ENCODE measurements at places on chromosomes 6 and 20.

GRCh38 chr6:22026164-22026678 lies 270.6 kb downstream of the PRL start:
- DNase-seq, result no peak

GRCh38 chr6:98044151-98044561 lies 761.1 kb upstream of the MMS22L start:
- DNase-seq, result no peak

GRCh38 chr6:151211075-151211474 lies 28.7 kb upstream of the AKAP12 start:
- DNase-seq, result no peak

DNA sequence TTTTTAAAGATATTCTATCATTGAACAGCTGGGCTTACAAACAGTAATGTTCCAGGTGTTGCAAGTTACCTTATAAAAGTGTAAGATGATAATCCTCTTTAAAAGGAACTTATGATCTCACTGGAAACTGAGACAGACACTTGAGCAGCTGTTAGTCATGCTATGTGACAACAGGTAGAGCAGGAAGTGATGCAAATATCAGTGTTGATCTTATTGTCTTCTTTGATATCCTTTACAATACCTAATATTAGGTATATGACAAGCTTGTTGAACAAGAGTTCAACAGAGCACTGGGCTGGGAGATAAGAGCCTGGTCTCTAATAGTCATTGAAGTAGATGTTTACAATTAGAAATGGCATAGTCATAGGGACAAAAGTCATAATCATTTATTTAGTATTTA lies 150.0 kb downstream of the UBE3D start:
- DNase-seq, result no peak

- no peak for DNase-seq
Observed at GRCh38 chr6:27684264-27685211, 211.6 kb upstream of the ZNF184 start.

DNA sequence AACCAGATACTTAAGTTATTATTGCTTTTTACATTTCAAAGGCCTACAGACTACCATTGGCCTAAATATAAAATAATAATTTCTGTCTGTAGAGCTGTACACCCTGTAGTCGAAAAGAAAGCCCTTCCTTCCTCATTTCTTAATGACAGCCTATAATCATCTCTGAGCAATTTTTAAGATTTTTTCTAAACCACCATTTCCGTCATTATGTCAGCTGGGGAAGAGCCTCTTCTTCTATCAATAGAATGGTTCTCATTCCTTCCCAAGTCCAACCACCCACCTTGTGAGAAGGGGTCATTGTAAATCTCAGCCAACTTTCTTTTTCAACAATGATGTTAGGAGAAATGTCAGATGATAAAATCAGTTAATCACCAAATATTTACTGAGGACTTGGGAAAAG lies 91.8 kb downstream of the PLEKHG1 start:
- no peak for DNase-seq

- DNase-seq, result peak; percentile 6
Observed at GRCh38 chr6:28161410-28162079, 19.9 kb downstream of the ZKSCAN8 start.

- no peak for DNase-seq
Observed at GRCh38 chr6:20370393-20370792, 31.3 kb upstream of the E2F3 start.

- DNase-seq, result no peak
Observed at GRCh38 chr6:12969966-12970365, 253.4 kb downstream of the PHACTR1 start.

- no peak for DNase-seq
Observed at GRCh38 chr6:149060300-149060984, 257.1 kb upstream of the TAB2 start.

- no peak for DNase-seq
Observed at GRCh38 chr6:166533205-166533824, 53.2 kb downstream of the RAMACL start.

DNA sequence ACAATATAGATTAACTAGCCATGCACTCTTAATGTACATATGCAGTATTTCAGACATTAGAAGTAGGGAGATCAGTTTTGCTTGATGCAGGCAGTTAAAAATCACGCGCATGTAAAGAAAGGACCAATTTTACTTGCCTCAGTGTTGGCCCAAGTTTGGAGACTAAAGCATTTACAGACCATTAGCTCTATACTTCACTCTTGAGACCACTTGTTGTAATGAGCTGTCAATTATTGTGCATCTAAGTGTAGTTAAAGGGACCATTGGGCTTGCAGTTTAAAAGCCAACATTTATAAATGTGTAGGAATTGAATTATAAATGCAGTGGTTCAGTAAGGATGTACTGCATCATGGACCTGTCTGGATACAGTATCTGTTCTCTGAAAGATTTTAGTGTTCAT lies 53.7 kb downstream of the PLCB4 start:
- no peak for DNase-seq

- DNase-seq, result no peak
Observed at GRCh38 chr20:5797843-5798462, 47.8 kb downstream of the SHLD1 start.

DNA sequence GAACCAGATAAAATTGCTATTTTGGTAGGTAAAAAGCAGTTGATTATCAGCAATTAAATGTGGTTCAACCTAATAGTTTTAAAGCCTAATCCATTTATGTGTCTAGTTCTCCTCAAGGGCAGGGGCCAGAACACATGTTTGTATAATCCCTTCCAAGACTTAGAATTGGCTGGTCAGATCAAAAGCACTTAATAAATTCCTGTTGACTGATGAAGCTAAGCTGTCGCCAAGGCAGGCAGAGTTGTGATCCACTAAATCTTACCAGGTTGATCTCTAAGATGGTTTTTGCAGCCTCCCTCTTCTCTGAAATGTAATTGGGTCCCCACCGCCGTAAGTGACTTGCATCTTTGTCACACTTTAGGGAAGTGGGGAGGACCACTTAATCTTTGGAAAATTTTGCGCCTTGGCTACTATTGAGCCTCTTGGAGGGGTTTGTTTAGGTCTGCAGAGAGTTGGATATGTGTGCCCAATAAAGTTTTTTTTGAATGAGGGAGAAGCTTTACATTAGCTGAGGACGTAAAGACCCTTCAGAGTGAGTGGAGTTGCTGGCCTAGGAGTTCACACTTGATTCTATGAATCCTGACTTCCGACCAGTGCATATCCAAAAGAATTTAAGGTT lies 65.9 kb downstream of the PHF20 start:
- no peak for DNase-seq

GRCh38 chr20:43919686-43920403 lies 5.2 kb downstream of the TOX2 start:
- DNase-seq, result no peak

GRCh38 chr20:63873477-63873971 lies 8.5 kb downstream of the TPD52L2 start:
- no peak for DNase-seq

- DNase-seq, result no peak
Observed at GRCh38 chr6:88006557-88006956, 41.1 kb upstream of the SPACA1 start.

GRCh38 chr6:137218473-137218916 lies 690 bp downstream of the IFNGR1 start:
- DNase-seq, result no peak

DNA sequence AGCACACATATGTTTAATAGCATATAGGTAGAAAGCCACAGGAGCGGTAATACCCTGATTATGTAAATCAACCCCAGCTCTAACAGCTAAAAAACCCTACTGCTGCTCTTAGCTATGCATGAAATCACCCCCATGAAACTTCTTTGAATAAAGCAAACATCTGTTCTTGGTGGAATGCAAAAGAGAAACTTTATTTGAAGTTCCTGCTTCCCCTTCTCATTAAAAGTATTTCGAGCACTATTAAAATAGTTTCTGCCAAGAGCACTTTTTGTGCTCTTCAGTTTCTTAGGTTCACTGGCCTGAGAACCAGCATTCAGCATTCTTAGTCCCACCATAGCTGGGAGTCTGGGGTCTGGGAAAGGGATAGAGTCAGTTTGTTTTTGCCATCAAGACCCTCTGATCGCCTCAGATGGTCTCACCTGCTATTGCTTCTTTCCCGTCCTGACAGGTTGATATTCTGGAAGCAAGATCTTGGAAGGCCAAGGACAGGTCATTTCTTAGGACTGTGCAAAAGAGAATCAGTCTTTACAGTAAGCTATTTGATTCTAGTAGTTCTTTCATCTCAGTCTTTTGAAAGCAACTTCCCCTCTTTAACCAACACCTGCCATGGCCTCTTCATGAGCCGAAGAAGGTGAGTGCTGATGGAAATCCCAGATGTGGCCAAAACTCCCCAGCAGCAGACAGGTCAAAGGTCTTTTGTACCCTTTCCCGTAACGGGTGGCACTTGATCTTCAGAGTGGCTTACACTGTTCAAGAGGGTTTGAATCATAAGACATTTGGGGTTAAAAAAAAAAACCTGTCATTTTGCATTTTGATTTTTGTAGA lies 76.5 kb upstream of the TMEM170B start:
- DNase-seq, result no peak

- DNase-seq, result no peak
Observed at GRCh38 chr6:114428341-114428740, 85.5 kb upstream of the HS3ST5 start.

DNA sequence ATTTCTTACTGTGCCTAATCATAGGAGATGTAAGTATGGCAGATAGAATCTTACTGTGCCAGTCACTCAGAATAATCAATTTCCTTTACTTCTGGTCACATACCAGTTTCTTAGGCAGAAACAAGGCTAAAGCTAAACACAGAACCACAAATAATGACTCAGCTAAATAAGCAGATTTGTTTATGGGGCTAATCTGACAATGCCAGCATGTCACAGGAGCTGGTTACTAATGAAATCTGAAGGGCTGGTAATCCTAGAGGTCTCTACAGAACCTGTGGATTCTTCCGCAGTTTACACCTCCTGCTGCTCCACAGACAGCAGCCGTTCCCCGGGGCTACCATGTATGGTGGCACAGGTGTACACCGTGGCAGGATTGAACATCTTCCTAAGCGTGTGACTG lies 80.8 kb downstream of the LYRM4 start:
- DNase-seq, result no peak

DNA sequence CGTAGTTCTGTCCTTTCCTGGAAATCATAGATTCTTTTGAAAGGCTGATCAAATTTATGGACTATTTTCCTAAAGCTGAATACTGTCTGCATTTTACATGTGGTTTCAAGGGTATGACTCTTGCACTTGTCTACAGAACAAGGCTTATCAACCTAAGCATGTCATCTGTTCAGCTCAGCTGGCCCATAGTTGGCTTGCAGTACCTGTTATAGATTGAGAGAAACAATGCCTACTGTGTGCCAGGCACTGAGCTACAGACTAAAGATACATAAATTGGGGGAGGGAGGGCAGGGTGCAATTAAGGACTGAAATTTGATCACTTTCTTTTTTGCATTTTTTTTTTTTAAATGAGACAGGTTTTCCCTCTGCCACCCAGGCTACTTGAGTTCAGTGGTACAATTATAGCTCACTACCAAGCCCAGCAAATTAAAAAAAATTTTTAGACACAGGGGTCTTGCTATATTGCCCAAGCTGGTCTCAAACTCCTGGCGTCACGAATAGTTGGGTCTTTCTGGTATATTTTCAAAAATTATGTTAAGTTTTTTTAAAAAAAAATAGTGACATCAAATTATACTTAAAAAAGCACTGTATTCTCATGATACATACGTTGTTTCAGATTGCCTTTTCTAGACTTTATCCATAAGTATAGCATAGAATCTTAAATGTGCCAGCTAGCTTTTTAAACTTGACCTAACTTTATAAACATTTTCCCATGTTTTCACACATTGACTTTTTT lies 52.2 kb downstream of the RREB1 start:
- no peak for DNase-seq

- no peak for DNase-seq
Observed at GRCh38 chr20:37392441-37393195, 46.7 kb downstream of the SRC start.

GRCh38 chr6:110636781-110637180 lies 160.4 kb upstream of the SLC22A16 start:
- DNase-seq, result no peak

DNA sequence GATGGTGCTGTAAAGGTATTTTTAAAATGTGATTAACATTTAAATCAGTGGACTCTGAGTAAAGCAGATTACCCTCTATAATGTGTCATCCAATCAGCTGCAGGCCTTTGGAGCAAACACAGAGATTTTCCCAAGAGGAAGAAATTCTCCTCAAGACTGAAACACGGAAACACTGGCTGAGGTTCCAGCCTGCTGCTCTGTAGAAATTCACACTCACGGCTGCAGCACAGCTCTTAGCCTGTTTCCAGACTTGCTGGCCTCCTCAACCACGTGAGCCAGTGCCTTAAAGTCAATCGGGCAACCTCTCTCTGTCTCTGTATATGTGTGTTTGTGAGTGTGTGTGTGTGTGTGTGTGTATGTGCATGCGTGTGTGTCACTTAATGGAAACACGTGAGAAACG lies 41.1 kb downstream of the PDE10A start:
- DNase-seq, result no peak

DNA sequence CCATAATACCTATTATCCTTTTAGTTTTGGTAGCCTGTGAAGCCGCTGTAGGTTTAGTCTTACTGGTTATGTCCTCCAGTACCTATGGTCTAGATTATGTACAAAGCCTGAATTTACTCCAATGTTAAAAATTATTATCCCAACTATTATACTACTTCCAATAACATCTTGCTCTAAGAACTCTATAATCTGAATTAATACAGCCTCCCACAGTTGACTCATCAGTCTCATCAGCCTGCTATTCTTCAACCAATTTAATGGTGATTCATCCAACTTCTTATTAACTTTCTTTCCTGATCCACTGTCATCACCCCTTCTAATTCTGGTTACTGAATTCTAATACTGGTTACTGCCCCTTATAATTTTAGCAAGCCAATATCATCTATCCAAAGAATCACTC lies 370.3 kb upstream of the OPRM1 start:
- no peak for DNase-seq

GRCh38 chr20:43513372-43513930 lies 6.0 kb downstream of the L3MBTL1 start:
- DNase-seq, result no peak

GRCh38 chr6:134784336-134784735 lies 165.6 kb downstream of the ALDH8A1 start:
- DNase-seq, result no peak

GRCh38 chr20:44618318-44618731 lies 33.2 kb downstream of the ADA start:
- no peak for DNase-seq

DNA sequence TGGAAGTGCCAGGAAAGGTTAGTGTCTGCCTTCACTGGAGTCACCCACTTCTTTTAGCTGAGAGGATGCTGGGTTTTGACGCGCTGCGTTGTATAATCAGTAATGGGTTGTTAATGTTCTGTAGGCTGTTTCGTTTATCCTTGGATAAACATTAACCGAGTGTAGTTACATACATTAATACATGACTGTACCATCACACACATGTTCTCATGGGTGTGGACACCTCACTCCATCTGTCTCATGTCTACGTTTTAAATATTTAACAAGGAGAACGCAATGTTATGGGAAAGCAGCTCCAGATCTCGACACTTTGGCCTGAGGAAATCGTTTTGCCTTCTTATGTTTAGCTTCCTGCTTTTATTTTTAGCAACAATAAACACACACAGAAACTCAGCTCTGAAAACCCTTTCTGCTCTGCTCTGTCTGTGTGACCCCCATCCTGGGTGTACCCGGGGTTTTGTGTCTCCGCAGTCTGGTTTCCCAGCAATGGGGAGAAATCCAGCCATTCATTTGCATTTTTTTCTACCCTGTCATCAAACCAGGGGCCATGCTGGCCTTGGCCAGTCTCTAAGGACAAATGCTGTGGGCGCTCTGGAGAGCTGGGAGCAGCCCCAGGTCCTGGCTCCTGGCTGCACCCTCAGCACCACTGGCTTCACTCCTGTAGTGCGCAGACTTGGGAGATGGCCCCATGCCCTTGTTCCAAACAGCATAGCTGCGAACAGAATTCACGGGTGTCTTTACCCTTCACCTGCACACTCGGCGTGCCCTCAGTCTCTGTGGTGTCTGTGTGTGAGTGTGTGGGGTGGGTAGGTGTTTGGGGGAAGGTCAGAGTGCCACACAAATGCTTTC lies 110.8 kb downstream of the ERMARD start:
- DNase-seq, result no peak

All from substantia nigra (tissue), 51 donors.